RWPE2 (cell line): ENCODE measurements at places on chromosomes 11 and 22.

- no peak for DNase-seq
Measured at GRCh38 chr11:134069426-134070341, 812 bp downstream of the JAM3 start.

- DNase-seq = peak; percentile 30
Measured at GRCh38 chr11:117220568-117220967, 11.3 kb downstream of the PCSK7 start.

DNA sequence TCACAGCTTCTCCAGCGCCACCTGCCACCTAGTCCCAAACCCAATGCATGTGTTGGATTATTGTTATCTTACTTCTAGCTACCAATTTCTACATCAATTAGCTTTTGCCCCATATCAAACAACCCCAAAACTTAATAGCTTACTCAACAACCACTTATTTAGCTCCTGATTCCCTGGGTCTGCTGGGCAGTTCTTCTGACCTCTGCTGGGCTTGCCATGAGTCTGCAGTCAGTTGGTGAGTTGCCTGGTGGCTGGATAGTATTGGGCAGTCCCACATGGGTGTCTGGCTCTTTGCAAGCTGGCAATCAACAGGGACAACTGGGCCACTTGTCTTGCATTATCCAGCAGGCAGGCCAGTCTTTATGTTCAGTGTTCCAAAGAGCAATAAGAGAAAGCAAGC is 13.6 kb upstream of the MS4A15 start:
- DNase-seq = no peak

GRCh38 chr11:73200256-73200655 is 17.8 kb upstream of the P2RY2 start:
- no peak for DNase-seq

GRCh38 chr11:99960536-99960935 is 726.6 kb upstream of the ARHGAP42 start:
- no peak for DNase-seq

DNA sequence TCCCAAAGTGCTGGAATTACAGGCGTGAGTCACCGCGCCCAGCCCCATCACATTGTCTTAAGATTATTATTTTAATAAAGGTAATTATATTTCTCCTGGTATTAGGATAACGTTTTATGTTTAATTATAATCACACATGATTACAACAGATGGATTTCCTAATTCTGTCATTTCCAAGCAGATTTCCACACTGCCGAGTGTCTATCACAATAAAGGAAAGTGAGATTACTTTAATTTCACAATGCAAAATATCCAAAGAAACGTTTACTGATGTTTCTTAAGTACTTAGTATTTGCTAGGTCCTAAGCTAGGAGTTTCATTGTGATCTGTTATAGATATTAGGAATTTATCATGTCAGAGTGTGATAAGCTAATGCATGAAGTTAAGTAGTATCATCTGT is 203.5 kb upstream of the CTSC start:
- no peak for DNase-seq

DNA sequence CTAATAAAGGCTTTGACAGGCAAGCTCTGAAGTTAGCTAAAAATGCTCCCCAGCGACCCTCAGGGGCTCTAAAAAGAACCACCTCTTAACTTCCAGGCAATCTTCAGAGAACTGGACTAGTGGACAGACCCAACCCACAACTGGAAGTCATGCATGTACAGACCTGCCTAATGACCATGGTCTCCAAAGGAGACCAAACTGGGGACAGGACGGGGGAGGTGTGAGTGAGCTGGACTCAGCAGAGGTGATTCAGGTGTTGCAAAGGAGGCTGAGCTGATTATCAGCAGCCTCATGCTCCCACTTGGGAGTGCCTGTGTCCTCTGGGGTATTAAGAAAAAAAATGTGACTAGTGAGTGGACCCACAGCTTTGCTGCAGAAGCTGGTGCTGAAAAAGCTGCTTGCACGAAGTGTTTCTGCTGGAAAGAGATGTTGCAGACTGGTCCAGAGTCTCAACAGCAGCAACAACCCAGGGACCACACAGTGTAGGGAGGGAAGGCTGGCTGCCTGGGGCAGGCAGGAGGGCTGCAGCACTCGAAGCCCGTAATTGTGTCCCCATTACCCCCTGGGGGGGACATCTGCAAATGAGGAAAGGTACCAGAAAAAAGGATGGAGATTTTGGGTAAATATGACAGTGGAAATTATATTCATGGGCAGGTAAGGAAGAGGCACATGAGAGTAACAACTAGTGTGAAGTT is 35.3 kb downstream of the PITPNB start:
- no peak for DNase-seq

GRCh38 chr11:123174196-123175183 is 20.6 kb downstream of the CLMP start:
- DNase-seq = no peak

DNA sequence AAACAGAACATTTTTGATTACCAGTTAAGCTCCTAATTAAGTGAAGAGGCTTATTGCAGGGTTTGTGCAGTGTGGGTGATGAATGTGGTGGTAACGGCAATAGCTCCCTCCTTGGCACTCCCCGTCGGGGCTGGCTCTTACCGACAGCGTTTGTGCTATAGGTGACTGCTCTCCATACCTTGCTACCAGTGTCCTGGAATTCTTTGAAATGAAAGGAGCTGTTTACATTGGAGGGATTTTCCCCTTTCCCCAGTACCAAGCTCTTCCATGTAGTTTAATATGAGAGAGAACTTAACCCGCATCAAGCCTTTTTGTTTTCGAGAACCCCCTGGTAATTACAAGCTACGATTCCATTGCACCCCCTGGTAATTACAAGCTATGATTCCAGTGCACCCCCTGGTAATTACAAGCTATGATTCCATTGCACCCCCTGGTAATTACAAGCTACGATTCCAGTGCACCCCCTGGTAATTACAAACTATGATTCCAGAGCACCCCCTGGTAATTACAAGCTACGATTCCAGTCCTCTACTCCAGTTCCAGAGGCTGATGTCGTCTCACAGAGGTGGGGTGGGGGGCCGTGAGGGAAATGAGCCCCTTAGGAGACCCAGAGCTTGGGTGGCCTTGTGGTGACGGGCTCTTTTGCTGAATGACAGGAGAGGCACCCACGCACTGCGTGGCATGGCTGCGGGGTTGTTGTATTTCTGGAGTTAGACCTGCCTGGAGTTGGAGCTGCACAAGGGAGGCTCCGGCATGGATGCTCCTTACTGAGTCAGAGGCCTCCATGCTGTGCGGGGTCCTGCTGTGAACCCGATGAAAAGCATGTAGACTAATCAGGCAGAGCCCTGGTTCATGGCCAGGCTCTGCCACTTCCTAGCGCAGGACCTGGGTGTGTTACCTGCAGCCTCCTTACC is 205.3 kb downstream of the TBC1D22A start:
- no peak for DNase-seq

DNA sequence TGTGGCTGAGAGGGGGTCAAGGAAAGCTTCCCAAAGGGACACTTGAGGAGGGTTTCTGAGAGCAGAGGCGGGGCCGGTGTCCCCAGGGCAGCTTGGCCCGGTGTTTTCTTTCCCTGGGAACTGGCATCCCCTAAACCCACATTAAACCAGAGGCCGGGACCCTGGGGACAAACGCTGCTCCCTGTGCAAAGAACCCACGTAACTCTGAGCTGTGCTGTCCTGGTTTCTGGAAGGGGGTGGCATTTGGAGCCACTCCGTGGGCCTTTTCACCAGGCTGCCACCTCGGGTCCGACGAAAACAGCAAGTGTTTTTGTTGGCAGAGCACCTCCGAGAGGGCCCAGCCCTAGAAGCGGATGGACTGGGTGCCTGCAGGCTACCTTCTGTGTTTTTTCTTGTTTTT is 100.2 kb upstream of the ANO1 start:
- DNase-seq = no peak

GRCh38 chr11:78299000-78299710 is 110.4 kb downstream of the USP35 start:
- no peak for DNase-seq

DNA sequence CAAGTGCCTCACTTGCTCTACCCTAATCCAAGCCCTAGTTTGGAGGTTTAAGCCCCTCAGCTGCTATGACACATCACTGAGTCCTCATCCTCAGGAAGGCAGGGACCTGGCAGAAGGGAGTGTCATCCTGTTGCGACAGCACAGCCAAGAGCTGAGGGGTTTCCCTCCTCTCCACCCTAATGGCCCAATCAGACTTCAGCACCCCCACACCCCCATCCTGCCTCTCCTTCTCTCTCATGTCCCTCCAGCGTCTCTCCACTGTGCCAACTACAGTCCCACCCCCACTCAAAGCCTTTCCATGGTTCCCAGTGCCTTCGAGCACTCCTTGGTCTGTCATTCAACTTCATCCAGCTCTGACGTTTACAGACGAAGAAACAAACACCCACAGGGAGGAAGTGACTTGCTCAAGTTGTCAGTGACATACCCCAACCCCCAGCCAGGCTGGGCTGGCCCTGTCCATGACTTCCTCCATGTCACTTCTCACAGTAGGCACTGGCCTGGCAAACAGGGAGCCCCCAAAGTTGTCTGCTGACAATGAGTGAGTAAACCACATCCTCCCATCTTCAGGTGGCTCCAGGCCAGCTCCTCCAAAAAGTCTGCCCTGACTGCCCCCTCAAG is 15.6 kb downstream of the ARAP1 start:
- no peak for DNase-seq

GRCh38 chr11:78428773-78429172 is 11.2 kb upstream of the GAB2 start:
- DNase-seq = no peak

GRCh38 chr11:14132312-14132711 is 169.8 kb downstream of the SPON1 start:
- no peak for DNase-seq

GRCh38 chr11:74672956-74673692 is 58.1 kb downstream of the CHRDL2 start:
- DNase-seq = peak; percentile 86

DNA sequence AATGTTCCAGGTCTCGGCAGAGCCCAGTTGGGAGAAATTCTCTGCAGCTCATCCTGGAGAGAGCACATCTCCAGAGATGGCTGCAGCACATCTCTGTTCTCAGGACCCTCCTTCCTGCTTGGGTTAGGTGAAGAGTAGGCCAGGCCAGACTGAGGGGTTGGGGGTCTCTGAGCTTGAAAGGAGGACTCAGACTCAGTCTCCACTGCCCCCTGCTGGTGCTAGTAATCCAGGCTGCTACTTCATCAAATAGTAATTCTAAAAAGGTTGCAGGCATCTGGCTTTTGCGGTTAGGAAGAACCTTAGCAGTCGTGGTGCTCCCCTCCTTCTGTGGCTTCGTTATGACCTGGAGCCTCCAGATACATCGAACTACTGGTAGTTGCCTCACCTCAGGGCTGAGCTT is 9.7 kb downstream of the TUB start:
- DNase-seq = no peak

DNA sequence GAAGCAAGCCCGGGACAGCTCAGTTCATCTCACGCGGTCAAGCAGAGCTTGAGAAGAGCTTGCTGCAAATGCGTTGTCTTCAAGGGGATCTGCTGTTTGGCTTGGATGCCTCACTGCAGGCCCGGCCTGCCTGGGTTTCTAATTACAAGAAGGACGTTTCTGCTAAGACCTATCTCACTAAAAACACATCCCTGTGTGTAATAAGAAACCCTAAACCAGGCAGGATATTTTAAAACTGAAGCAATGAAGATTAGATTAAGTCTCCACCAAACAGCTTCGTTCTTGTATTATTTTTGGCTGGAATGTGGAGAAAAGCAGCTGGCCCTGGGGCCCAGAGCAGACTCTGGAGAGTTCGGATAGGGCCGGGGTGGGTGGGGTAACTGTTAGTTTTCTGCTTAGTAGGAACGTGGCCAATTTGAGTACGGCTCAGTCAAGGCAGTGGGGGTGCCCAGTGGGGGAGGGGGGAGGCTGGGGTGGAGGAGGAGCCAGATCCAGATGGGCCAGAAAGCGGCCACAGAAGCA is 6.0 kb downstream of the PKNOX2 start:
- peak; percentile 22 for DNase-seq
